T-helper 9 cell (primary cell): ENCODE measurements at places on chromosomes 5 and 9.
A peak's percentile ranks its signal among the peaks of the same experiment; 100 is the strongest.

DNA sequence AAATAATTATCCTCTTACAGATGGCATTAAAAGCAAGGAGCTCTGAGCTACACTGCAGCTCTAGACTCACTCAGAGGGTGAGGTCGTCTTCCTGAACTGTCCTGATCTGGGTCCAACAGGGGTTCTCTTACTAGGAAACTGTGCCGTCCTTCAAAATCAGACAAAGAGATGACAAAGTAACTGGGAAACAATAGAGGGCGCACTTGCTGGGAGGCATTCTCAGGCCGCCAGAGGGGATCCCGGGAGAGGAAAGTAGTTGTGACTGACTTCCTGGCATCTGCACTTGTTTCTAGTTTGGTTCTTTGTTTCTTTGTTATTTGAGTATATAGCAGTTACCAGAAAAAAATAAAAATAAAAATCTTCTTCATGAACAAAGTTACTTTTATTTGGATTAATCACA, 142.9 kb upstream of the MSX2 start:
- DNase-seq: no peak

- no peak for DNase-seq
Observed at GRCh38 chr9:109411069-109411761, 86.9 kb downstream of the PTPN3 start.

GRCh38 chr5:37742111-37742510, 97.7 kb downstream of the GDNF start:
- DNase-seq: no peak

DNA sequence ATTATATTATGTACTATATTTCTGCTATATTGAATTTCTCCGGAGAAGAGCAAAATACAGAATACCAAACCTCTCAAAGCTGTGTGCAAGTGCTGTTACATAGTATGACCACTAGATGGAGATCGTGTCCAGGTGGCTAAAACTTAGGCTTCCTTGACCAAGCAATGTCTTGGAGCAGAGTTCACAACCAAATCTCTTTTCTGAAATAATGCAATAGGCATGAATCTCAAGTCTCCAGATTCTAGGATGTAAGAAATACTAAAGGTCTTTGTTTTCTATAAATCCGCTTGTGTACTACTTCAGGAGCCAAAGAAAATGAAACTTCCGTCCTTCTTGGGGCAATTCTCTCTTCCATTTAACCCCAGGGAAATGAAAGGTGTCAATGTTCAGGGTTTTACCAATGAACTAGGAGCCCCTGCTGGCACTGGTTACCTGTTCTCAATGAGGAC, 181.5 kb upstream of the RAI14 start:
- DNase-seq: no peak

- no peak for DNase-seq
Observed at GRCh38 chr5:109706095-109706494, 16.4 kb downstream of the MAN2A1 start.

GRCh38 chr9:109934857-109935215, 154.8 kb downstream of the PALM2AKAP2 start:
- DNase-seq: no peak

GRCh38 chr9:114908104-114908622, 22.2 kb downstream of the TNFSF8 start:
- no peak for DNase-seq

GRCh38 chr9:90964101-90965020, 162.7 kb downstream of the SYK start:
- DNase-seq: no peak

DNA sequence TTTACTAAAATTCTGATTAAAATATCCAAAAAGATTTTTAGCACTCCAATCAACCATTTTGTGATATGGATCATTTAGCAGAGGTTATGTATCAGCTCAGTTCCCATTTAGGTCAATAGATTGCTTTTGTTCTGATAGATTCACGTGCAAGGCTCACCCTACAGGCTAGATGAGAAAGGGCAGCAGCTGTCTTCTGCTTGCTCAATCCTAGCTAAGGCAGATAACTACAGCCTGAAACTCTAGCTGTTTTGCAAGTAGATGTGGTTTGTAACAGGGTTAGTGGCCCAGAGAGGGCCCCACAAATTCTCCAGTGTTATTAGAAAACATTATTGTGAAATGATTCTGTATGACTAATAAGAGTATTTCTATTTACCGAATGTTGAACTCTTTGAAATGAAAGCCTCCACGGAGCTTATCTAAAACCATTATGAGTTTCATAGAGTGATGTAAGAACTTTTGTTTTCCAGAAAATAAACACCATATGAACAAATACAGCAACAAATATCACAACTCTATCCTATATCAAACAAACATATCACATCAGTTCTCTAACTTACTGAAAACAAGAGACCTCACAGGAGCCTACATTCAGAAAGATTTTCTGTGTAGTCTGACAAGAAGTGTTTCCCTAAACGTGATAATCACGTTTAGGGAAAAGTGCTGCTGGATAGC, 841.9 kb upstream of the ACO1 start:
- DNase-seq: peak; percentile 2

GRCh38 chr9:20022410-20022809, 233.6 kb upstream of the SLC24A2 start:
- no peak for DNase-seq

DNA sequence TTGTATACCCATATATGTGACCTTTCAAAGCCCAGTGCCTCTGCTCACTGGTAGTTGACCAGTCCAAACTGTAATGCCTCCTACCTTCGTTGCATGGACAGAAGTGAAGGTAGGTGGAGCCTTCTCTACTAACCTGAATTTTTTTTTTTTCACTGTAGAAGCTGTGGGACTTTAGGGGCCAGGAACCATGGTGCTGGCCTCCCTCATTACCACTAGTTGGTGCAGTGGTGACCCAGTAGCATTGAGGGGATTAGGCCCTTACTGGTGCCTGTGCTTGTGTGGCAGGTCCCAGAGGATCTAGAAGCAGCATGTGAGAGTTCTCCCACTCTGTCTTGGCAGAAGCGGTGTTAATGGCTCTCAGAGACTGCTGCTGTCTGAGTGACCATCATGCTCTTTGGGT, 2.3 kb downstream of the RALGPS1 start:
- no peak for DNase-seq

DNA sequence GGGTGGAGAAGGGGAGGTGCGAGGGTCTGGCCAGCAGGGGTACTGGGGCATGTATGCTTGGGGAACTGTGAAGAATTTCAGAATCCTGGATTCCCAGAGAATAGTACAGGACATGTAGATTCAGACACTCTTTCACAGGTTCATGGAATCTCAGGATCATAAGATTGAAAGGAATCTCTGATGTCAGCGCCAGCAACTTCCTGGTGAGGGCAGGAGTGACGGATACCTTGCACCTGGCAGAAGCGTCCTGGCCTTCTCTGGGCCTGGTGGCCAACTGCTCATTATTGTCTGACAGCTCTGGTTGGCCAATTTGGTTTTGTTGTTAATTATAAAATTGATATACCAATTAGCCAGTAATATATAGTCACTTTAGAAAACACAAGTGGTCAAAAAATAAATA, 6.9 kb downstream of the GM2A start:
- DNase-seq: no peak

DNA sequence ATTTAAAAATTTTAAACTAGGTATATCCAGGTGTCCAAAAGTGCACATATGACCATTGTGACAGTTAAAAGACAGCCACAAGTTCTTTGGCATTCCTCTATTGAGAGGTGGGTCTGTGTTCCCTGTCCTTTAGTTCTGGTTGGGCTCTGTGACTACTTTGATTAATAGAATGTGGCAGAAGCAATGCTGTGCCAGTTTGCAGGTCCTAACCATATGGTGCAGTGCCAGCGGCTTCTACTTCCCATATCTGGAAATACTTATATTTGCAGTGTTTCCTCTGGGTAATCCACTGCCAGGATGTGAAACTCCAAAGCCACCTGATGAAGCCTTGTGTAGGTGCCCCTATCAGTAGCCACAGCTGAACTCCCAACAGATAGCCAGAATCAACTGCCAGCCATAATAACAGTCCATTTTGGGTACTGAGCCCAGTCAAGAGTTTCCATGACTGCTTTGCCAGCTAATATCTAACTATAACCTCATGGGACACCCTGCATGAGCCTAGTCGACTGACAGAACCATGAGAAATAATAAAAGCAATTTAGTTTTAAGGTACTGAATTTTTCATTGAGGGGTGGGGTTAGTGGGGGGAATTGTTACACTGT, 361.0 kb upstream of the SEMA6A start:
- no peak for DNase-seq

DNA sequence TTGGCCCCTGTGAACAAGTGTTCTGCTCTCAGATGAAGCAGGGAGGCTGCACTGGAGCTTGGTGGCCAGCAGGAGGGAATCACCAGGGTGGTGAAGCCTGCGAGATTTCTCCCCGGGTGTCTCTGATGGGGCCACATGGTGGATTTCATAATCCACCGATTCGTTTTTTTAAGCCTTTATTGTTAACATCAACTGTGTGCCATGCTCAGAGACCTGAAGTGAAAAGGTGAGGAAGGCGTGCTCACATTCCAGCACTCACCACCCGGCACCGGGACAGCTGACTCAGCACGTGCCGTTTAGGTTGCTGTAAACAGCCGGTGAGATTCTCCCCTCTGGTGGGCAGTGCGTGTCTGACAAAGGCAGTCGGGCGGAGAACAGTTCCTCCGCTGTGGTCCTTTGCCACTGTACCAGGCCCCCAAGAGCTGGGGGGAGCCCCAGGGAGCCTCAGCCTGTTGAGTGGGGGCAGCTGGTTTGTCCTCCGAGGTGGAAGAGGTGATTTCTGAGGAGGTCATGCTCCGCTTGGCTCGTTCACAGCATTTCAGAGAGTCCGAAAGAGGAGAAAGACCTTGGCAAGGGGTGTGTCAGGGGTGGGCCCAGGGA, 12.7 kb upstream of the AHRR start:
- DNase-seq: no peak

DNA sequence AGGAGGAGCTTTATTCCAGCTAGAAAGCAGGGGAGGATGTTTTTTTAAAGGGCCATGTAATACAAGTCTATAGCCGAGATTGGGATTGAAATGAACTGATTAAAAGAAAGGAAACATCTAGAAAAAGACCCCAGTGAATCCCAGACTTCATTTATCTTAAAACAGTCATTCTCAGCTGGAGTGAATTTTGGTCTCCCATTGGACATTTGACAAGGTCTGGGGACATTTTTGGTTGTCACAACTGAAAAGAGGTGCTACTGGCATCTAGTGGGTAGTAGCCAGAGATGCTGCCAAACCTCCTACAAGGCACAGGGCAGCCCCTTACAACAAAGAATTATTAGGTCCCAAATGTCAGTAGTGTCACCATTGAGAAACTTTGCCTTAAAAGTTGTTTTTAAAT, 16.3 kb upstream of the SPINK4 start:
- DNase-seq: no peak

GRCh38 chr5:117131048-117131679, 556.5 kb upstream of the SEMA6A start:
- no peak for DNase-seq

DNA sequence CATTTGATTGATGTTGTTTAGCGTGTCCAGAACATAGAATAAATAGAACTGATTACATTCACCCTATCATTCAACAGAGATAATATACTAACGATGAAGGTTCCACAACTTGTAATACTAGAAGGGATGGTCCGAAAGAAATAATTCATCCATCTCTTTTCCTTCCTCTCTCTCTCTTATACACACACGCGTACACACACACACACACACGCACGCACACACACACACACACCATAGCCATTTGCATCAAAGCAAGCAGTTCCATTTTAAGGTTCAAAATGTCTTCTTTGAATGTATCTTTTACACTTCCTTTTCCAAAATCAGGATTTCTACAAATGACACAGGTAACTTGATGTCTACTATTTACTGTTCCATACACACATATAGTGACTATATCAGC, 887 bp downstream of the GDA start:
- no peak for DNase-seq

- no peak for DNase-seq
Observed at GRCh38 chr5:128673970-128674369, 135.9 kb upstream of the FBN2 start.

DNA sequence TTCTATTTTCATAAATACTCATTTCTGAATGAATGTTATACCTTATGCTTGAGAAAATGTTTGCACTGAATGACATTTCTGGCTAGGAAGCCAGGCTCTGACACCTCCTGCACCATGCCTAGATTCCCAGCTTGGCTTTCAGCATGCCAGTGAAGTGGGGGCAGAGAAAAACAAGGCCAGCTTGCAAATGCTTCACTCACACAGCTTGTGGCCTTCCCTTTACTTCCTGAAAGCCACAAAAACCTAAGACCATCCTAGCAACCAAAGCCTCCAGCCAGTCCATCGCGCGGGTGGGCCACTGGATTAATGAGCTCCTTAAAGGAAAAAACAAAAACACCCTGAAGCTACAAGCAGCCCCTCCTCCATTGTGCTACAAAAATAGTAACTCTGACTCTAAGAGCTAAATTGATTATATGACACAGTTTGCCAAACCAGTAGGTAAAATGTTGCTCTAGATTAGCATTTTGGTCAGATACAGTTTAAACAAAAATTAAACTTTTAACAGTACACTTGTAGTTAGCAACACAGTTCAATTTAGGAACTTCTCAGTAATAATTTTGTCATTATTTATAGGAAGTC, 159.9 kb downstream of the TSSK1B start:
- DNase-seq: no peak

DNA sequence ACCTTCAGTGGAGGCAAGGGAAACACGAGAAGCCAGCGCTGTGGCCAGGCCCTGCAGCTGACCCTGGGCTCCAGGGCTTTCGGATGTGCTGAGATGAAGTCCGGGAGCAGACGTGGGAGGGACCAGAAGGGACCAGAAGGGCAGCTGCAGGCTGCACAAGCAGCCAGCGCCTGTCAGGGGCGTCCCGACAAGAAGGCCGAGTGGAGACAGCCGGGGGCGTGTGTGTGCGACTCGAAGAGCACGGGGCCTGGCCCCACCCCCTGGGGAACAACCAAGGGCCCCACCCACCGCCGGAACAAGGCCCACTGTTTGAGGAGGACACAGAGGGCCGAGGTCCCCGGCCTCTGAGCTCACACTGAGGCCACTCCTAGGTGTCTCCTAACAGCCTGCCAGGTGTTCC, 31.4 kb downstream of the SLC12A7 start:
- DNase-seq: no peak

DNA sequence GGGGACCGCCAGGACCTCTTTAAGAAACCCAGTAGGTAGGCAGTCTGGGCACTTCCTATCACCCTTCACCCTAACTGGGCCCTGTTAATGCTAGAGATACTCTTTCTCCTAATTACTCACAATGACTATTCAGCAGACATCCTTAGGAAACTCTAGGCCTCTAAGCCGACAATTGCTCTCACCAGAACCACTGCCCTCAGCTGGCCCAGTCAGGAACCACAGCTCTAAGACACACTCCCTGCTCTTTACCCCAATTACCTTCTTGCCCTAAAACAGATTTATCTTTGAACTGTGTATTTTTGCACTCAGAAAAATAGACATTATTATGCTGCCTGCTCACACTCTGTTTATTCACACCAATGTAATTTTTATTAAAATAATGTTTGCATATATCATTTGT, 432.6 kb upstream of the SLC30A5 start:
- no peak for DNase-seq
